ENCODE measurements at places on chromosomes 13 and 19. TPM values are rescaled to one million over a fixed set of nuclear protein-coding genes. Genes with fewer than 3 reads are reported as not detected.

GRCh38 chr19:13155472-13156359 lies 5.5 kb downstream of the IER2 start:
- DNase-seq = no peak

- DNase-seq = no peak
Measured at GRCh38 chr19:39637891-39638290, 17.8 kb upstream of the LGALS16 start.

- peak; percentile 31 for DNase-seq
Measured at GRCh38 chr13:21326155-21327031, 132.7 kb downstream of the ZDHHC20 start.

DNA sequence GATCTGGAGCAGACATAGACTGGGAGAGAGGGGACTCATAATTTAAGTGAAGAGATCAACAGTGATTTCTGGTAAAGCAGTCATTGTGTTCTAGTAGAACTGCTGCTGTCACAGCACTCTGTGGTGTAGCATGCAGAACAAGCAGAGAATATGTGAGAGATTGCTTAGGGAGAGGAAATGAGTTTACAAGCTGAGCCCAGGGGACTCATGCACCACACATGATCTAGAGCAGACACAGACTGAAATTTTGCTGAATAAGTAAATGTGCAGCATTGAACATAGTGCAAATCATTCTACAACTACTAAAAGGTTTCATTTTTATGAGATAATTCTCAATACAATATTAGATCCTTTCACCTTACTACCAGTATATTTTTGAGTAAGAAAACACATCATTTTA lies 125.7 kb downstream of the MYO16 start:
- no peak for DNase-seq

DNA sequence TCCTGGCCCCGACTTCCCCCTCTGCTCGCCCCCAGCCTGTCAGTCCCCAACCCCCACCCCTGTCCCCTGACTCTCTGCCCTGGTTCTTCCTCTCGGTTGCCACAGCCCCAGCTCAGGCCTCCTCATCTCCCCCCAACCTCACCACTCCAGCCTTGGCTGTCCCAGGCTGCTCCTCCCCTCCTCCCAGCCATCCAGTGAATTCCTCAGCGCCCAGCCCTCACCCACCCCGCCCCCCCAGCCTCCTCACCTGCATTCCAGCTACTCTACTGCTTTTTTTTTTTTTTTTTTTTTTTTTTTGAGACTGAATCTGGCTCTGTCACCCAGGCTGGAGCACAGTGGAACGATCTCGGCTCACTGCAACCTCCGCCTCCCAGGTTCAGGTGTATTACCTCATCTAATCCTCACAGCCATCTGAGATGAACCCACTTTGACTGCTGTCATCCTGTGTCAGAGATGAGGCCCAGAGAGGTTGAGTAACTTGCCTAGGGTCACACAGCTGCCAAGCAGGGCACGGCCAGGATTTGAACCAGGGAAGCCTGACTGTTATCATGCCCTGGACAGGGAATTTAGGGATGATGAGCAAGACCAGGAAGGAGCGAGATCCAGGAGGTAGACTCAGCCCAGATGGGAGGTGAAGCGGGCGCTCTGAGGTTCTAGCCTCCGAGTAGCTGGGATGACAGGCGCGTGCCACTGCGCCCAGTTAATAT lies 2.6 kb downstream of the SULT2B1 start:
- DNase-seq = no peak

DNA sequence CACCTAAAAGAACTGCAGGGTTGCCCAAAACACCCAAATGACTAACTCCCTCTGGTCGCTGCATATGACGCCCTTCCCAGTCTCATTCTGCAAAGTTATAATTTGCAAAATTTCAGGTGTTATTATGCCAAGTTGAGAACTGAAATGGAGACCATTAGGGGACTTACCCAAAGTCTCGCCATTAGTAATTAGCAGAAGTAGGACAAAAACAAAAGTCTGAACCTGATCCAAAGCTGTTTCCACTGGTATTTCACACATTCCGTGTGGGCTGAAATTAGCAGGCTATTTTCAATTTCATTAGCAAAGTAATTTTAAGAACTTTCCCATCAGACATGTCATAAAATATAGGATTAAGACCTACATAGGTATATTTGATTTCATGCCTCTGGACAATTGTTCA lies 6.8 kb downstream of the RUBCNL start:
- DNase-seq = no peak

- no peak for DNase-seq
Measured at GRCh38 chr13:41162151-41162550, 29.5 kb upstream of the KBTBD6 start.

DNA sequence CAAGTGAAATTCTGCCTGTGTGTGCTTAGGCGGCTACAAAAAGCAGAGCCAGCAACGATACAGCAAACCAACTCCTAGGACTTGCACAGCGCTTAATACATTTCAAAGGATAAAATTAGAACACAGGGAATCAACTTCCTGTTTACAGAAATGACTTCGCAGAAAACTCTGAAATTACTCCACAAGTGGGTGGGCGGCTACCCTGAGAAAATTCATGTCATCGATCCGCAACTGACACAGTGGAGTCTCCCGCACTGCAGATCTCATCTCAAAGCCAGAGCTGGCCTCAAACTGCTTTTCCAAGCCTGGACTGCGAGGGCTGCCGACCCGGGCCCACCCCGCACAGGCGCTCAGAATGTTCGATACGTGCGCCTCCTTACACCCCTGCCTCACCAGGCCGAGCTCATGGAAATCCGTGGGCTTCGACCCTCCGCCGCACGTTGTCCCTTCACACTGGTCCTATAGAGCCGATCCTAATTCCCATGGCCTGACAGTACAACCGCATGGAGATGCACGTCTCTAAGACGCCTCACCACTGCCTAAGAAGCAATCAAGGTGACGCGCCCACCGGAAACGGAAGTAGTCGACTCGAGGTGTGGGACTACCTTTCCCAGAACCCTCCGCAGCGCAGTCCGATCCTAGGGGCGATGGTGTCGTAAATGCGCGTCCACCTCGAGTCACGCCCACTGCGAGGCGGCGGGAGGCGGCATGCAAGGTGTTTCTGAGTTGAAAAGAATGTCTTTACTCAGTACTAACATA lies at the start of gene ZNF229:
Gene ZNF229, minus strand, starts transcription at position 557 of the 759 bp plus-strand sequence. CDS start 5,625 bp downstream, outside the sequence.
- peak; percentile 49 for DNase-seq

DNA sequence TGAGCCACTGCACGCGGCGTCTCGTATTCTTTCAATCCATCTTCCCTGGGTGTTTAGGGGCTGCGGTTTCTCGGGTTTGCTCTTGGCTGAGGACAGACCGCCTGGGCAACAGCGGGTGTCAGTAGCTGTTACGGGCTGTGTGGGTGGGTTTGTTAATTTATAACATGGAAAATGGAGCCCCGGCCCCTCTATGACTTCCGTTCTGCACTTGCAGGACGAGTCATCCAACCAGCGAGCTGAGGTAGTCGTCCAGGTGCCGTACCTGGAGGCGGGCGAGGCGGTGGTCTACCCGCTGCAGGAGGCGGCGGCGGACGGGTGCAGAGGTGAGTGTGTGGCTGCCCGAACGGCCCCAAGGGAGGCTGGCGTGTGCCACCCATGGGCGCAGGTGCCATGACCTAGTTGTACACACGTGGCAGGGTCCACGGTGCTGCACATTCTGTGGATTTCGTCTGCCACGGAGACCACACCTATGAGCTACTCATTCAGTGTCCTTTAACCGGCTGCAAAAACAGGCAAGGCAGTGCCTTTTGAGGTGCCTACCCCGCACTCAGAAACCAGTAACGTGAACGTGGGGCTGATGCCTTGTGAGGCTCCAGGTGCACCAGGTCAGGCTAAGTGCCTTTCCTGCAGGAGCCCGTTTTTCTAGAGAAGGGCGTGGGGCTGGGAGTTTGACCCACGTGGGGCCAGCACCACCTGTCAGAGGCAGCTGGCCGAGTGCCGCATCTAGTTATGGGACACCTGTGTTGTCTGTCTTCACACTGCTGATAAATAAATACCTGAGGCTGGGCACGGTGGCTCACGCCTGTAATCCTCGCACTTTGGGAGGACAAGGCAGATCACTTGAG lies 10.9 kb downstream of the POLR2E start:
- DNase-seq = no peak

- DNase-seq = no peak
Measured at GRCh38 chr19:28730791-28731512, 482.0 kb downstream of the UQCRFS1 start.

DNA sequence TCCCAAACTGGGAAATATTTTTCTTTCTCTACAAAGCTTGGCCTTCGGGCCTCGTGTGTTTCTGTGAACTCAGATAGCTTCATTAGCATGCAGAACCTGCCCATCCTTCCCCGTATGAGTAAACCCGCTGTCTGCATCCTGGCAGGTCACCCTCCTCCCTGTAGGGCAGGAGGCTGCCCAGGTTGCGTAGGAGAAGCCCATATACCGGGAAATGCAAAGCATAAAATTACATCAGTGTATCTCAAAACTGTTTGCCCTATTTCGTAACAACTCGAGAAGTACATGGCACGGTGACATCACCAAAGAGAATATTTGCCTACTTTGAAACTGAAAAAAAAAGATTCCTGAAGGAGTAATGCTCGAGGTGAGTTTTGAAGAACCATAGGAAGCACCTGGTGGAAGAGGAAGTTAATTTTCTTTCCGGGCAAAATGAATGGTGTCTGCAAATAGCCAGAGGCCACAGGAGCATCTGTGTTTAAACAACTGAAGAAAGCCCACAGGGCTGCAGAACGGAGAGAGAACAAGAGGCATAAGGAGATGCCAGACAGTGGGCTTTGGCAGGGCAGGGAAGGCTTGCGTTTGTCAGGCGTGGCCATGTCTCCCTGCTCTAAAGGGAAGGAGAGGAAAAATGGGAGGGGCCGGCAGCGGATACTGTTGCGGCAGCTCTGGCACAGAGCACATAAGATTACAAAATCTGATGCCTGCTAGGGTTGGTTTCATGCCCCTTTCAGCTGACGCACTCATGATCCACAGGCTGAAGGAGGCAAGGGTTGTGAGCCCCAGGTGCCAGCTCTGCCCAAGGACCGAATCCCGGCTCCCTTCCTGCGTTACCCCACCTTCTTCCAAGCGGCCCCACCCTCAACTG lies 81.4 kb downstream of the IRS2 start:
- no peak for DNase-seq

The CGB5 gene
- not detected for polyA plus RNA-seq

The GAPDHS gene
- polyA plus RNA-seq = not detected

The LENG9 gene
- polyA plus RNA-seq = 1.4 TPM

The SHISA7 gene
- polyA plus RNA-seq = not detected

The KLK15 gene
- polyA plus RNA-seq = not detected

The FCHO1 gene
- polyA plus RNA-seq = 0.47 TPM

The WASF3 gene
- polyA plus RNA-seq = 9.5 TPM

The IFNL1 gene
- not detected for polyA plus RNA-seq

The ENOX1 gene
- 2.1 TPM for polyA plus RNA-seq

The LIN37 gene
- polyA plus RNA-seq = 8.9 TPM

The SIGLEC8 gene
- polyA plus RNA-seq = not detected

The ZBTB32 gene
- polyA plus RNA-seq = not detected

The DENND1C gene
- not detected for polyA plus RNA-seq

The FRY gene
- 40.7 TPM for polyA plus RNA-seq

The ZNF99 gene
- polyA plus RNA-seq = not detected

The ZNF708 gene
- polyA plus RNA-seq = 1.8 TPM

The HMGB1 gene
- polyA plus RNA-seq = 93.4 TPM
